Right ventricle myocardium superior (tissue), 1 donor: ENCODE measurements at places on chromosomes 13 and 19. TPM values are rescaled to one million over a fixed set of nuclear protein-coding genes. Genes with fewer than 3 reads are reported as not detected.

The SHANK1 gene
- total RNA-seq = 0.40 TPM

The SLC10A2 gene
- total RNA-seq = not detected

DNA sequence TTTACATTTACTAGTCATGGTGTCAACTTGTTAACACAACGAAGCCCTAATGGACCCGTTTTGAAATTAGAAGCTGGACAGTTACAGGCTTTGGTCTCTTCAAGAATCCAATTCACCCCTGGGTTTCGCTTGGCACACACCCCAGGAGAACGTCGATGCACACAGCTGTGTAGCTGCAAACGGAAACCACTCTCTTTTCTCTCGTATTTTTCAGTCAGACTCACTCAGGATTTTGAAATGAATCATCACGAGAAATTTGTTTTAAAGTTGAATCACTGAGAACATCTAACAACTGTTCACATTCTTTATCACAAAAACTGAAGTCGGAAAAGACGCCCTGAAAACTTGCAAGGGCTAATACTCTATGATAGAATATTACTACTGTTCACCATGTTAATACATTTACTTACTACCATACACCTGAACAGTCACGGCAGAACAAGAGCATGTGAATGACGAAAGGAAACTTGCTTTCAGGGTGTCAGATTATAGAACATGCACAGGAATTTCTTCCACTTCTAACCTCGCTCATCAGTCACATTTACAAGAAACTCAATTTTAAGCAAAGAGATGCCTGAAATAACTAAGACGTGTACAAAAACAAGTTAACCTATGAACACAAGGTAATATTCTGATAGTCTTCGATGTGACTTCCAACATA lies 4.7 kb downstream of the PNMA8A start:
- DNase-seq = peak; percentile 57

GRCh38 chr13:29369060-29369743 lies 226.3 kb downstream of the SLC7A1 start:
- DNase-seq = no peak

DNA sequence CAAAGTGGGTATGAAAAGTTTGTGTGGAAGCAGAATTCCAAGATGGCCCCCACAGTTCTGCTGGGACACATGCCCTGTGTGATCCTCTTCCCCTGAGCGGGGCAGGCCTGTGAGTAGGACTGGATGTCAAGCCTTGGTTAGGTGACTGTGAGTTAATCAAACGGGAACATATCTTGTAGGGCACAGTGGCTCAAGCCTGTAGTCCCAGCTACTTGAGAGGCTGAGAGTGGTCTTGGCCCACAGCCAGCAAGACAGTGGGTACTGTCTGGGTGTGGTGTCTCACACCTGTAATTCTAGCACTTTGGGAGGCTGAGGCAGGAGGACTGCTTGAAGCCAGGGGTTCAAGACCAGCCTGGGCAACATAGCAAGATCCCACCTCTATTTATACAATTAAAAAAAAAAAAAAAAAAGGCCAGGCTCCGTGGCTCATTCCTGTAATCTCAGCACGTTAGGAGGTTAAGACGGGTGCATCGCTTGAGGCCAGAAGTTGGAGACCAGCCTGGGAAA lies 6.4 kb downstream of the ZNF653 start:
- no peak for DNase-seq

- peak; percentile 70 for DNase-seq
Measured at GRCh38 chr13:20721454-20722357, 18.2 kb downstream of the IL17D start.

GRCh38 chr19:41205995-41206394 lies 13.0 kb downstream of the CYP2S1 start:
- no peak for DNase-seq

DNA sequence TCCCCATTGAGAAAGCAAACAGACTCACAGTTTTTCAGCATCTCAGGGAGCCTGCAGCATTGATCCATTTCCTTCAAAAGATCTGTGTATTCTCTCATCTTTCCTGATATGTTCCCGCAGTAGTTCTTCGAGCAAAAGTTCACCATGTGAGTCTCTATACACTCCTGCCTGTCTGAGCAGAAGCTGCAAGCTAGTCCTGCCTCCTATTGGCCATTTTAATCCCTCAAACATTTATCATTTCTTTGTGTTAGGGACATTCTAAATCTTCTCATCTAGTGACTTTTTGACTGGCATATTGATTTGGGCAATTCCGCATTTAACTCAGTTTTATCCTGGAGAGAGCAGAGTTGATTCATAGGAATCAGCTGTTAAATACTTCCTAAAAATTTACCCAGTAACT lies 660.4 kb upstream of the KLF12 start:
- no peak for DNase-seq
